Trophoblast cell (in vitro differentiated cells and primary cell): ENCODE measurements at places on chromosomes 13 and 19.

- no peak overlapping the region for H3K4me3 ChIP-seq
- peaks cover 13% of the 10 kb centered on the region for H3K4me1 ChIP-seq
- H3K27me3 ChIP-seq = no peaks in the 10 kb centered on the region
- DNase-seq = peak; percentile 82
- no peak overlapping the region for H3K27ac ChIP-seq
- H3K36me3 ChIP-seq = no peaks in the 10 kb centered on the region
These were observed 83.8 kb upstream of the WASF3 start for GRCh38 chr13:26473571-26474230.

GRCh38 chr19:504616-505015, 2.7 kb upstream of the TPGS1 start:
- no peak overlapping the region for H3K4me3 ChIP-seq
- peaks cover under 1% of the 10 kb centered on the region for H3K27me3 ChIP-seq
- H3K4me1 ChIP-seq = peaks cover 12% of the 10 kb centered on the region
- DNase-seq = no peak
- peaks cover 3% of the 10 kb centered on the region for H3K36me3 ChIP-seq
- H3K27ac ChIP-seq = no peak overlapping the region

- DNase-seq = peak; percentile 25
- H3K27me3 ChIP-seq = no peaks in the 10 kb centered on the region
- no peak overlapping the region for H3K27ac ChIP-seq
- no peak overlapping the region for H3K4me3 ChIP-seq
- no peaks in the 10 kb centered on the region for H3K36me3 ChIP-seq
These were observed 195.8 kb downstream of the RAP2A start for GRCh38 chr13:97629601-97630272.

- no peak overlapping the region for H3K27ac ChIP-seq
- no peaks in the 10 kb centered on the region for H3K4me1 ChIP-seq
- H3K36me3 ChIP-seq = no peaks in the 10 kb centered on the region
- no peak for DNase-seq
- no peak overlapping the region for H3K4me3 ChIP-seq
These were observed 103.4 kb downstream of the FRY start for GRCh38 chr13:32135056-32135390.

- H3K27ac ChIP-seq = no peak overlapping the region
- no peaks in the 10 kb centered on the region for H3K36me3 ChIP-seq
- H3K4me3 ChIP-seq = no peak overlapping the region
- no peak for DNase-seq
These were observed 864.9 kb upstream of the PCDH20 start for GRCh38 chr13:62280590-62280989.

- no peaks in the 10 kb centered on the region for H3K36me3 ChIP-seq
- H3K27ac ChIP-seq = no peak overlapping the region
- no peak for DNase-seq
- no peaks in the 10 kb centered on the region for H3K27me3 ChIP-seq
- no peak overlapping the region for H3K4me3 ChIP-seq
These were observed 10.1 kb downstream of the CEACAM21 start for GRCh38 chr19:41586064-41586463.

GRCh38 chr13:107553838-107554237, 661.5 kb downstream of the LIG4 start:
- no peak overlapping the region for H3K27ac ChIP-seq
- no peak for DNase-seq
- H3K36me3 ChIP-seq = no peaks in the 10 kb centered on the region
- no peak overlapping the region for H3K4me3 ChIP-seq
- H3K27me3 ChIP-seq = no peaks in the 10 kb centered on the region

DNA sequence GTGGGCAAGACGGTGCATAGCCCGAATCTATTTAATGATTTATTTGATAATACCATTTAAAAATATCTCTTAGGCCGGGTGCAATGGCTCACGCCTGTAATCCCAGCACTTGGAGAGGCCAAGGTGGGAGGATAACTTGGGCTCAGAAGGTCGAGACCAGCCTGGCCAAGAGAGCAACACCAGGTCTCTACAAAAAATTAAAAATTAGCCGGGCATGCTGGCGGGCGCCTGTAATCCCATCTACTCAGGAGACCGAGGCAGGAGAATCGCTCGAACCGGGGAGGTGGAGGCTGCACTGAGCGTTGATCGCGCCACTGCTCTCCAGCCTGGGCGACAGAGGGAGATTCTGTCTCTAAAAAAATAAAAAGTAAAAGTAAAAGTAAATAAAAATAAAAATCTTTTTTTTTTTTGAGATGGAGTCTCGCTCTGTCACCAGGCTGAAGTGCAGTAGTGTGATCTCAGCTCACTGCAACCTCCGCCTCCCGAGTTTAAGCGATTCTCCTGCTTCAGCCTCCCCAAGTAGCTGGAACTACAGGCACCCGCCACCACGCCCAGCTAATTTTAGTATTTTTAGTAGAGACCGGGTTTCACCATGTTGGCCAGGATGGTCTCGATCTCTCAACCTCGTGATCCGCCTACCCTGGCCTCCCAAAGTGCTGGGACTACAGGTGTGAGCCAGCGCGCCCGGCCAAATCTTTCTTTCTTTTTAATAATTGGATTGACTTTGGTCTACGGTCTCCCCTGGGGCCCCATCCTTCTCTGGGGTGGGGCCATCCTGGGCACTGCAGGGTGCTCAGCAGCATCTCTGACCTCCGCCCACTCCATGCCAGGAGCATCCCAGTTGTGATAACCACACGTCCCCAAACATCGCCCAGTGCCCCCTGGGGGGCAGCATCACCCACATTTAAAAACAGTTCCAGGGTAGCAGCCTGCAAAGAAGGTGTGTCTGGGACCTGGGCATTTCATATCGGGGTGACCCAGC, 90.7 kb downstream of the GNG7 start:
- DNase-seq = no peak
- H3K27me3 ChIP-seq = no peaks in the 10 kb centered on the region
- no peak overlapping the region for H3K27ac ChIP-seq
- no peak overlapping the region for H3K4me3 ChIP-seq
- peaks cover 12% of the 10 kb centered on the region for H3K4me1 ChIP-seq

- no peaks in the 10 kb centered on the region for H3K27me3 ChIP-seq
- H3K36me3 ChIP-seq = peaks cover 4% of the 10 kb centered on the region
- H3K27ac ChIP-seq = no peak overlapping the region
- H3K4me3 ChIP-seq = peak overlapping the region; percentile 49
These were observed 17.2 kb downstream of the KCNC3 start for GRCh38 chr19:50311723-50312635.

DNA sequence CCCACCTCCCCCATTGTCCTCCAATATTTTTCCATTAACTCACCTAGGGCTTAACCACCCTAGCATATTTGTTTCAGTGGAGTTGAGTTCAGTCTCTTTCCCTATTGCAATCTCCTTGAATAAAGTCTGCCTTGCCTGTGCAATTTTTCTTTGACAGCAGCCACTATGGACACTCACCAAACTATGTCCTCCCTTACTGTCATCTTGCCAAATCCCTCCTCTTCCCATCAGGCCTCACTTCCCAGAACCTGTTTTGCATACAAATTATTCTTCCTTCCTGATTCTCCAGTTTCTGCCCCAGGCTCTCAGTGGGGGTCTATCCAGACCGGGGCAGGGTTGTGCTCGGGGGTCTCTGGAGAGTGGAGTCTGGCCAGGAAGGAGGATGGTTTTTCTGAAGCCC, 2.2 kb upstream of the LYPD5 start:
- no peaks in the 10 kb centered on the region for H3K4me1 ChIP-seq
- H3K27me3 ChIP-seq = no peaks in the 10 kb centered on the region
- DNase-seq = no peak
- no peaks in the 10 kb centered on the region for H3K36me3 ChIP-seq

- H3K4me3 ChIP-seq = no peak overlapping the region
- DNase-seq = no peak
- H3K27ac ChIP-seq = no peak overlapping the region
- H3K27me3 ChIP-seq = no peaks in the 10 kb centered on the region
- no peaks in the 10 kb centered on the region for H3K4me1 ChIP-seq
These were observed 4.7 kb upstream of the TMPRSS9 start for GRCh38 chr19:2355168-2356035.

DNA sequence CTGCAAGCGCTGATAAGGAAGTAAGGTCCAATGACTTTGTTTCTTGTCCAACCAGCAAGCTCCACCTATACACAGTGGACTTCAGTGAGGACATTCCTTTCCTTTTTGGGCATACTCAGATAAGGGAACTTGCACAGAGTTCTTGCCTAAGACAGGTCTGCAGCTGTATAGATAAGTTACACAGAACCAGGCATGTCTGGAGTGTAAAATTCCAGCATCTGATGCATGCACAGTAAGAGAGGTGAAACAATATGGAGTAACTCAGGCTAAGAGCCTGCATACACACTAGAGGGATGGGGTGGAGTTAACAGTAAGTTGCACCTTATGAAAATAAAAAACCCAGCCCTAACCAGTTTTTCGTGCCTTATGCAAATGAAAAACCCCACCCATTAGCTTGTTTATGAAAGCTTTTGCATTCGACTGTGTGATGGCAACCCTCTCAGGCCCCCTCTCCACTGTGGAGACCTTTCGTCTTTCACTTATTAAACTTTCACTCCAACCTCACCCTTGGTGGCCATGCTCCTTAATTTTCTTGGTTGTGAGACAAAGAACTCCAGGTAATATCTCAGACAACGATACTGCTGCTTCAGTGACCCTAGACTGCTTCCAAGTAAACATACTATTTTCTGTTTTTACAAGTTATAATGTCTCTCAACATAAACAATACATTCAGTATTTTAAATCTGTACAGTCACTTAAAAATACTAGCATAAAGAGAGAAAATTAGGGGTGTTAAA, 2859.0 kb upstream of the PCDH20 start:
- peak overlapping the region; percentile 13 for H3K27ac ChIP-seq
- no peaks in the 10 kb centered on the region for H3K27me3 ChIP-seq

DNA sequence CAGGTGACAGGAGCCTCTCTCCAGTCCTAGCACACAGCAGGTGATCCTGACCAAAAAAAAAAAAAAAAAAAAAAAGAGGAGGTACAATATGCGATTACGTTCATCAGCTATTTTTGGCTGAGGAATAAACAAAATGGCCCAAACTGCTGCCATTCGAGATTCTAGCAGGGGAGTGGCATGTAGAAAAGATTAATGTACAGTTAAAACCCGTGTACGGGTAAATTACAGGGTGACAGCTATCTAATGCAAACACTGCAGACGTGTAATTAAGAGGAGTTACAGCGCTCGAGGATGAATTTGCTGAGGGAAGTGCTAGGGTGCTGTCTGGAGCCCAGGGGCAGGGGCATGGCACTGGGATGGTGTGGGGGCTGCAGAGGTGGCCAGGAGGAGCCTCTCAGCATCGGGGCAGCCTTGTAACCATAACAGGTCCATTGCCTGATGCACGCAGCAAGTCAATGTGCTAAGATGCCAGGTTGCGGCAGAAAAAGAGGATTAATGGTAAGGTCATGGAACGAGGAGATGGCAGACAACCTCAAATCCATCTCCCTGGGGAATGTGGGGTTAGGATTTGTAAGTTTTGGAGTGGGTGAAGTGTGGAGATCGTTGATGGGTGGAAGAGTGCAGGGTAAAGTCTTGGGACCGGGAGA, 17.4 kb downstream of the CHST8 start:
- no peaks in the 10 kb centered on the region for H3K27me3 ChIP-seq
- no peak overlapping the region for H3K4me3 ChIP-seq
- H3K4me1 ChIP-seq = no peaks in the 10 kb centered on the region

DNA sequence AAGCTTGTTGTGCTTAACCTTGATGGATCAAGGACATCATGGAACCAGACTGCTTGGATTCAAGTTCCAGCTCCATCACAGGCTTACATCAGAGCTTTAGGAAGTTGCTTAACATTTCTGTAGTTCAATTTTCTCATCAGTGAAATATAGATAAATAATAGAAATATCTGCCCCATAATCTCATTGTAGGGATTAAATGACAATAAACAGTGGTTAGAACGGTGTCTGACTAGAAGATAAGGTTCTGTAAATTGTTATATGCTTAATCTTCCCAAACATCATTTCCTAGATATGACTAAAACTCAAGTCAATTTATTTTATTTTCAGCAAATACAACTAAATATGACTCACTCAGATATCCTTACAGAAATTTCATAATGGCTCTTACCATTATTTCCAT, 83.5 kb downstream of the SLITRK1 start:
- no peaks in the 10 kb centered on the region for H3K36me3 ChIP-seq
- H3K4me1 ChIP-seq = no peaks in the 10 kb centered on the region
- no peak overlapping the region for H3K4me3 ChIP-seq
- H3K27ac ChIP-seq = no peak overlapping the region
- no peak for DNase-seq

- H3K36me3 ChIP-seq = no peaks in the 10 kb centered on the region
- H3K27me3 ChIP-seq = no peaks in the 10 kb centered on the region
- H3K27ac ChIP-seq = no peak overlapping the region
- DNase-seq = no peak
- H3K4me3 ChIP-seq = no peak overlapping the region
These were observed 12.5 kb upstream of the TNFSF9 start for GRCh38 chr19:6518145-6518911.

DNA sequence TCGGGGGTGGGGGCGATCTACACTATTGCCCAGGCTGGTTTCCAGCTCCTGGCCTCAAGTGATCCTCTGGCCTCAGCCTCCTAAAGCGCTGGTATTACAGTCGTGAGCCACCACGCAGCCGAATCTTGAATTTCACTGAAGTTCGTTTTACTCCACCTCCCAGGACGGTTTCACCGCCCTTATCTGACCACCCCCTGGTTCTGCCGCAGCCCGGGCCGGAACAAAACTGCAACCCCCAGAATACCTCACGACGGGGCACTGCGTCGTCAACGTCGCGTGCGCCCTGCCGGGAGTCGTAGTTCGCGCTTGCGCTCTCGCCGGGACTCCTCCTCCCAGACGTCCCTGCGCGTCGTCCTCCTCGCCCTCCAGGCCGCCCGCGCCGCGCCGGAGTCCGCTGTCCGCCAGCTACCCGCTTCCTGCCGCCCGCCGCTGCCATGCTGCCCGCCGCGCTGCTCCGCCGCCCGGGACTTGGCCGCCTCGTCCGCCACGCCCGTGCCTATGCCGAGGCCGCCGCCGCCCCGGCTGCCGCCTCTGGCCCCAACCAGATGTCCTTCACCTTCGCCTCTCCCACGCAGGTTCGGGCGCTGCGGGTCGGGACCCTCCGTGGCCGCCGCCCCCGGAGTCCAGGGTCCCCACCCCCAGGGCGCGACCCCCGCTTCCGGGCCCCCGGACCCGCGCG, at the start of gene ATP5F1D:
TSS of gene ATP5F1D (plus strand) at position 335 of the 679 bp plus-strand sequence. CDS start at position 435, 100 bp downstream.
- H3K4me1 ChIP-seq = peaks cover 20% of the 10 kb centered on the region
- peak; percentile 82 for DNase-seq
- H3K36me3 ChIP-seq = peaks cover 10% of the 10 kb centered on the region
- H3K27me3 ChIP-seq = no peaks in the 10 kb centered on the region

DNA sequence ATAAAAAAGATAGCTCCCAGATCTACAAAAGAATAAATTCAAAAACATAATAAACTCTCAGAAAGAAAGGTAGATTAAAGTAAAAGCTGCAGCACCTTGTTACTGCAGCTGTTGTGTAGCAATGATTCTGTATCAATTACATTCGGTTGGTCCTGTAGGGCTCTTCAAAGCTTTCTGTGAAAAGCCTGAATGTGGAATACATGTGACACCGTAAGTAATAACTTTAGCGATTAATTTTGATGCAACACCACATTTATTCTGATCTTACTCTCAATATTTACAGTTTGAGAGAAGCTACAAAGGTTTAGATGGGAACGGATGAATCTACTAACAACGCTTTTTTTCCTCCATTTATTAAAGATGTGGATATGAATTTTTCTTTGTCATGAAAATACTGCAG, 279.2 kb downstream of the DACH1 start:
- no peaks in the 10 kb centered on the region for H3K27me3 ChIP-seq
- H3K4me1 ChIP-seq = no peaks in the 10 kb centered on the region
- DNase-seq = no peak
